CD4-positive, alpha-beta T cell treated with Interleukin-10 for 1 hour (primary cell): ENCODE measurements at places on chromosomes 2 and 18.

GRCh38 chr2:151861174-151861573, 33.0 kb upstream of the ARL5A start:
- no peak for DNase-seq

DNA sequence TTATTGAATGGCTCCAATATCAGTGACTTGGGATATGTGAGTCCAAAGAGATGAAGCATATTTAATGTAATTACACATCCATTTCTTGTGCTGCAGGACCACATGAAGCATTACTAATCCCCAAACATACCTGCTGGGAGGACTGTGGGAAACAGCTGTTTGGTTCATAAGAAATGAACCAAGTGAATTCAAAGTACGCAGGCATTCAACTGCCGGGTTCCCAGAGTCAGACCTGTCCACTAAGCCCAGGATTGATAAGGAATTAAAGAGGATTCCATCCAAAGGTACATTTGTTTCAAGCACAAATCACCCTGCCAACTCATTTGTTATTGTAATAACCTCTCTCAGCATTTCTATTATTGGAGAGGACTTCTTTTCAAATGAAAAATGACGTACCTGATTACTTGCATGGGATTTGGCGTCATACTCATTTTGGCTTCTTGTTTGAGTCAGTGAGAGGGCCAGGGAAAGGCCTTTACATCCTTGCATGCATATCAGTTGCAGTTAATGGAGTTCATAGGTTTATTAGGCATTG, 230.7 kb downstream of the TXNL1 start:
- DNase-seq = no peak

DNA sequence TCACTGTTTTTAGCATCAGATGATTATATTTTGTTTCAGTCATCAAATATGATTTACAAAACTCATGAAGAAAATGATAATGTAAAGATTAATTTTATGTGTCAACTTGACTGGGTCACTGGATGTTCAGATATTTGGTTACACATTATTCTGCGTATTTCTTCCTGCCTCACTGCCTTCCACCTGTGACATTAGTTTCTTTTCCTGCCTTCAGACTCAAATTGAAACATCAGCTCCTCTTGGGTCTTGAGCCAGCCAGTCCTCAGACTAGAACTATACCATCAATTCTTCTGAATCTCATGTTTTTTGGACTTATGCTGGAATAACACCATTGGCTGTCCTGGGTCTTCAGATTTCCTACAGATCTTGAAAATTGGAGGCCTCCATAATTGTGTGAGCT, 96.7 kb downstream of the ZNF385B start:
- DNase-seq = no peak

GRCh38 chr2:173404841-173405750, 50.4 kb downstream of the CDCA7 start:
- no peak for DNase-seq

GRCh38 chr18:26734760-26735159, 130.7 kb downstream of the AQP4 start:
- no peak for DNase-seq

- no peak for DNase-seq
Measured at GRCh38 chr2:180202467-180202951, 195.4 kb upstream of the CWC22 start.

GRCh38 chr18:27355308-27355707, 170.2 kb upstream of the CHST9 start:
- DNase-seq = no peak

DNA sequence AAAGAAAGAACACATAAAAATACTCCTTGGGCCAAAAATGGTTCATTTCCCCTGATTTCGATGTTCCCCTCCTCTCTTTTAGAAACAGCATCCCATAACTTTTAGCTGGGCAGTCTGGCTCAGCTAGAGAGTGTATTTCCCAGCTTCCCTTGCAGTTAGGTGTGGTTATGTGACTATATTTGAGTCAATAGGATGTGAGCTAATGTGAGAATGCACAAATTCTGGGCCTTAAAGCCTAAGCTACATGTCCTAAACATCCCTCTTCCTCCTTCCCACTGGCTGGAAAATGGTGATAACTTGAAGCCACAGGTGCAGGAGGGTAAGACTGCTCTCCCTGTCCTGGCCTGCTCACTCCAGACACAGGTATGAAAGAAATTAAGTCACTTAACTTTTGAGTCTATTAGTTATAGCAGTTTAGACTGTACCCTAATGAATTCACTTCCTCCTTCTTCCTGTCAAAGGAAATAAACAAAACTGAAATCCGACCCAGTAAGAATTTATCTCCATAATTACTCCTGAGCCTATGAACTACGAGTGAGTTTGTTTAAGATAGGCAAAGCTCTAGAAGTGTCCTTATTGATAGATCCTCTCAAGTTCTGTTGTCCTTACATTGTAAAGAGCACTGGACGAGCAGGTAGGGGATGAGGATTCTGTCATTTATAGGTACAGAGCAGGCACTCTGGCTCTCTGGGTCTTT, 177.6 kb downstream of the MTX2 start:
- DNase-seq = no peak

DNA sequence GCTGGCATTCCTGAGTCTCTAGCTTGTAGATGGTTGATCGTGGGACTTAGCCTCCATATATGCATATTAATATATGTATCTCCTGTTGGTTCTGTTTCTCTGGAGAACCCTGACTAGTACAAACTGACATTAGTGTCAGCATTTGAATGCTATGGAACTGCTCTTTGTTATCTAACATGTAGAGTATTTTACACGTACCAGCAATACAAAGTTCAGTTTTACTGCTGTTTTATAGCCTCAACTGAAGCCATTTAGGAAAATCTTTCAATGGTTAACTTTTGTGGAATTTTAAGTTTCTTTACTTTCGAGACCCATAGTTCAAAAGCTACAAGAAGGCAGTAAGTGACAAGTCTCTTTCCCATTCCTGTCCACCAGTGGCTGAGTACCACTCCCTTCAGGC, 418.4 kb downstream of the NUP35 start:
- DNase-seq = no peak

DNA sequence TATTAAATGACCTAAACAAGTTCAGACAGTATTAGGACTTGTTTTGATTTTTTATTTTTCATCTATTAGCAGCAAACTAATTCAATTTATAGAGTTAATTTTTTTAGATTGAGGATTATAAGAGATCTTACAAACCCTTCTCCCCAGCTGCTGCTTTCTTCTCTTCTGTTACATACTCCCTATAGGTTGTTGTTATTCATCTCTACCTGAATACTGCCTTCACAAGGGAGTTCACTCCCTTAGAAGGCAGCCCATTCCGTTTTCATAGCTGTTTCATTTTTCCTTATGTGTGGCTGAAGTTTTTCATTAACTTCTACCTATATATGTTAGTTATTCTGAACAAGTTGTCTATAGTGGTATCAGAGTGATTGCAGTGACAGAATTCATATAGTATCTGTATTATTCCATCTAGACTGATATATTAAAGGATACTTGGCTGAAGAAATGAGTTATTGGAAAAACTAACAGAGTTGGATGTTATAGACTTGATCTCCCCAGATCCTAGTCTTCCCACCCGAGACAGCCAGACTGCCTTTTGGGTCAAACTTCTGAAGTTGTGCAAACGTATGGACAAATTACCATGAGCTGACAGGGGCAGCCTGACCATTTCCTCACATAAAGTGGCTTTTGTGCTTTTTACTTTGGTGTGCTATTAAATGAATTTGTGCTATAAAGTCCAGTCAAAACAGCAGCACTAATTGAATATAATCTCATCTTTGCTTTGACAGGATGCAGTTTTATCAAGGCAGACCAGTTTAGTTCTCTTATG, 8.7 kb downstream of the GLS start:
- DNase-seq = no peak

- no peak for DNase-seq
Measured at GRCh38 chr18:64415218-64415617, 266.3 kb upstream of the LINC00305 start.

- DNase-seq = no peak
Measured at GRCh38 chr2:132279930-132280615, 118.3 kb upstream of the ANKRD30BL start.

- no peak for DNase-seq
Measured at GRCh38 chr2:237725661-237726060, 72.9 kb upstream of the RBM44 start.

DNA sequence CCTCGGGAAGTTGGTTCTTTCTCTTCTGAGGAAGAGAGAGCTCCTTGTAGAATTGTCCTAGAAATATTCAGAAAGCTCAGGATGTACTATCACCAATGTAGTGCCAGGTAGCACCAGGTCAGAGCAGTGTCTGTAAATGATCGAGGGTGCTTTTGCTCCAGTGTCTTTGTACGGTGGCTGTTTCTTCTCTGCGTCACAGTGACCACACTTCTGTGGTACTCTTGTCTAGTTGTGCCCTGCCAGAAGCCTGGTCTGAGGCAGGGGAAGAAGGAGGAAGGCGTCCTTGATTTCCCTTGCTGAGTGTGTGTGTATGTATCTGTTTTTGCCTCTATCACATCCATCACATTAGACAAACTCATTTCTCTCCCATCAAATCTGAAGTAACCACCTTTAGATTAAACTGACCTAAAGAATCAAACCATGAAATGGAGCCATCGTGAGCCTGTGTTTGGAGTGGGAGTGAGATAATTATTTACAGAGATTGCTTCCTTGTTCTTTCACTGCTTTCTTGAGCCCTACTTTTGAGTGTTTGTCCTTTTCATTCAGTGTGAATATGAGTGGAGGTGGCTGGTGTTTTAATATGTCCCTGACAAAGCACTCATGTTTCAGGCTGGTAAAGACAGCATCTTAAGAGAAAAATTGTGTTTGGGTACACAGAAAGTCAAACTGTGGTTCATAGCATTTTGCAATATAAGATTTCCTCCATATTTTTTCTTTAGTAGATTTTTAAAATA, 97.2 kb downstream of the ACOXL start:
- no peak for DNase-seq

DNA sequence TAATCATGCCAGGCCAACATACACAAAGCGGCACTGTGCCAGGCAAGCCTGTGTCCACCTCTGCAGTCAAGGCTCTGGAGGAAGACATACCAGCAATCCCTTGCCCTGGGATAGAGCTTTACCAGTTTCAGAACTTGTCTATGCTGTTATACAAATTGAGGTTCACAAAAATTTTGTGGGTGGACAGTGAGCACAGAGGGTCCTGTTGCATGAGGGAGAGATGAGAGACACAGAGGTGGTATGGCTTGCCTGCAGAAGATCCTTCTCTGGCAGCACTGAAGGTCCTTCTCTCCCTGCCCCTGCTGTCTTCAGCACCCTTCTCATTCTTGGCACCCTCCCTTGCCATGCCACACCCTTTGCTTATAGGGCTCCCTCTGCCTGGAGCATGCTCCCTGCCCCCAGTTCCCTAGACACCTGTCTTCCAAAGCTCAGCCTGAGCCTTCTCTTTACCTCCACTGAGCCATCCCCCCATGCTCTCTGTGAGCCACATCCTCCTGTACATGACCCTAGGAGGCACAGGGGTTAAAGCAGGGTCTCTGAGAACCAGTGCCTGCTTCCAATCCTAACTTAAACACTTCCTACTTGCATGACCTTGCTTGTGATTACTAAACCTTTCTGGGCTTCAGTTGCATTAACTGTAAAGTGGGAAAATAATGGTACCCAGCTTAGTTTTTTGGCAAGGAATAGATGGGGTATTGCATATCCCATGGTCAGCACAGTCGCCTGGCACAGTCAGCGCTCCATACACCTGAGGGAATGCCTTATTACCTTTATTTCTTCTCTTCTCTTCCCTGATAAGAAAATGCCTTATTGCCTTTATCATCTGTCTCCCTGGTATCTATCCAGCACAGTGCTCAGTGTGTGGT, 857 bp downstream of the FABP1 start:
- no peak for DNase-seq
